Calu3 (cell line): ENCODE measurements at places on chromosomes 7 and 10. TPM values are rescaled to one million over a fixed set of nuclear protein-coding genes. Genes with fewer than 3 reads are reported as not detected.

CCDC172 gene
- not detected in 2 replicates for total RNA-seq

UPK3B gene
- 6.0 and 14.6 TPM in 2 replicates for total RNA-seq

NEUROD6 gene
- not detected in 2 replicates for total RNA-seq

PLXNA4 gene
- 0.24 TPM in 1 of 2 replicates, not detected in the other for total RNA-seq

SPACDR gene
- total RNA-seq = 4.5 and 9.1 TPM in 2 replicates

ATP6V0A4 gene
- total RNA-seq = 5.6 and 7.7 TPM in 2 replicates

DKK1 gene
- 122 and 145 TPM in 2 replicates for total RNA-seq

EIF5AL1 gene
- total RNA-seq = 0.19 and 0.20 TPM in 2 replicates

MEPCE gene
- 26.1 and 30.6 TPM in 2 replicates for total RNA-seq

SHH gene
- 0.66 and 1.1 TPM in 2 replicates for total RNA-seq

ZNF727 gene
- not detected in 2 replicates for total RNA-seq

APBB1IP gene
- total RNA-seq = 1.5 and 1.9 TPM in 2 replicates

LMOD2 gene
- total RNA-seq = not detected in 2 replicates

DRGX gene
- total RNA-seq = not detected in 2 replicates

PILRA gene
- total RNA-seq = 3.1 and 3.3 TPM in 2 replicates

MYOZ1 gene
- total RNA-seq = not detected in 2 replicates

SPDYE2B gene
- total RNA-seq = not detected in 2 replicates

MUC3A gene
- total RNA-seq = 6.3 and 12.7 TPM in 2 replicates

ENKUR gene
- total RNA-seq = 0.37 and 0.66 TPM in 2 replicates

FAM170B gene
- total RNA-seq = not detected in 2 replicates

FBXL13 gene
- 1.3 and 2.6 TPM in 2 replicates for total RNA-seq

C7orf33 gene
- total RNA-seq = not detected in 2 replicates

MUC12 gene
- 0.59 and 1.3 TPM in 2 replicates for total RNA-seq

PLCE1 gene
- total RNA-seq = 1.8 and 3.2 TPM in 2 replicates

CCL24 gene
- 0.68 TPM in 1 of 2 replicates, not detected in the other for total RNA-seq

TMEM139 gene
- total RNA-seq = 48.4 and 49.3 TPM in 2 replicates

STOX1 gene
- 2.7 TPM in 2 replicates for total RNA-seq

SUGCT gene
- total RNA-seq = 1.6 and 3.5 TPM in 2 replicates

CXCL12 gene
- not detected in 2 replicates for total RNA-seq

CD36 gene
- total RNA-seq = not detected in 2 replicates

OGDHL gene
- total RNA-seq = 0.24 and 1.0 TPM in 2 replicates

FAM25C gene
- total RNA-seq = not detected in 2 replicates

CYP2C9 gene
- 4.9 and 7.8 TPM in 2 replicates for total RNA-seq

PTPRE gene
- total RNA-seq = 5.9 and 7.6 TPM in 2 replicates

FGFBP3 gene
- 1.9 and 2.1 TPM in 2 replicates for total RNA-seq

KIAA1549 gene
- total RNA-seq = 7.2 and 10.4 TPM in 2 replicates

MOGAT3 gene
- not detected in 2 replicates for total RNA-seq

LIPK gene
- total RNA-seq = not detected in 2 replicates

AKR1B1 gene
- 115 and 139 TPM in 2 replicates for total RNA-seq

CDHR1 gene
- total RNA-seq = not detected in 2 replicates

AKR1E2 gene
- 1.1 and 2.8 TPM in 2 replicates for total RNA-seq

EFCAB10 gene
- total RNA-seq = not detected in 2 replicates

HTR5A gene
- not detected in 2 replicates for total RNA-seq

CPEB3 gene
- 2.8 and 3.6 TPM in 2 replicates for total RNA-seq

STK17A gene
- 35.9 and 53.5 TPM in 2 replicates for total RNA-seq

PTF1A gene
- total RNA-seq = not detected in 2 replicates

FFAR4 gene
- total RNA-seq = 0.61 and 0.97 TPM in 2 replicates

STEAP4 gene
- total RNA-seq = 7.4 and 11.3 TPM in 2 replicates

PHF14 gene
- total RNA-seq = 37.7 and 40.2 TPM in 2 replicates

NCAPG2 gene
- total RNA-seq = 70.1 and 81.7 TPM in 2 replicates

TMEM72 gene
- total RNA-seq = not detected in 2 replicates

AKR1C8 gene
- not detected in 2 replicates for total RNA-seq

GRM8 gene
- 0.24 and 0.40 TPM in 2 replicates for total RNA-seq

ANKRD1 gene
- 2.3 and 6.2 TPM in 2 replicates for total RNA-seq

CARD11 gene
- 79.2 and 87.2 TPM in 2 replicates for total RNA-seq

ASB10 gene
- not detected in 2 replicates for total RNA-seq

UFSP1 gene
- total RNA-seq = 3.3 and 4.2 TPM in 2 replicates

ACSM6 gene
- not detected in 2 replicates for total RNA-seq
